Suppressor macrophage treated with lipopolysaccharide for 4 hours (primary cell): ENCODE measurements at places on chromosomes 11 and 22.

- no peak for DNase-seq
Observed at GRCh38 chr22:30695871-30696655, 1.4 kb downstream of the OSBP2 start.

- no peak for DNase-seq
Observed at GRCh38 chr22:31898926-31899325, 45.4 kb upstream of the YWHAH start.

- no peak for DNase-seq
Observed at GRCh38 chr22:43297270-43298061, 45.7 kb downstream of the SCUBE1 start.

DNA sequence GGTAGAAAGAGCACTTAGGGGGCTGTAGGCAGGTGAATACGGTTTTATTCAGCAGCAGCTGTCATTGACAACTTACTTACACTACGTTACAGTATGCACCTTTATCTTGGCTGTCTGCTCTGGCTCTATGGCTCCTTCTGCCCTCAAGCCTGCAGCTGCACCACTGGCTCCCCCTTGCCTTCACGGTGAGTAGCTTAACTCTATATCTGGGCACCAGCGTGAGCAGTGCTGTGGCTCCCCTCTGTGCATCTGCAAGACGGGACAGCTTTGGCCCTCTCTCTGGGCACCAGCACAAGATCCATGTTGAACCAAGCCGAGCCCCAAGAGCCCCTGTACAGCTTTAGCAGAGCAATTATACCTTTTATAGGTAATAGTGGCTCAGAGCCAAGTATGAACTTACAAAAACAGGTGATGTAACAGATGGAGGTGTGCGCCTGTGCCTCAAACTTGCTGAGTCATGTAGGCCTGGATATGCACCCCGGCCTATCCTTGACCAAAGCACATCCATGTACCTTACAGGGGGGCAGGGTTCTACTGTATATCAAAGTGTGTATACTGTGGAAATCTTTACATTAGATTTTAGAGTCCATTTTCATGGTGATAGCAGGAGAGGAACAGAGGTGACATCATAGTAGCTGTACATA is 96.9 kb upstream of the CTSC start:
- DNase-seq: no peak
